Pancreas (tissue), 10 donors: ENCODE measurements at places on chromosomes 2 and 18.

GRCh38 chr2:172395503-172395902, 31.9 kb upstream of the ITGA6 start:
- no peak for DNase-seq

DNA sequence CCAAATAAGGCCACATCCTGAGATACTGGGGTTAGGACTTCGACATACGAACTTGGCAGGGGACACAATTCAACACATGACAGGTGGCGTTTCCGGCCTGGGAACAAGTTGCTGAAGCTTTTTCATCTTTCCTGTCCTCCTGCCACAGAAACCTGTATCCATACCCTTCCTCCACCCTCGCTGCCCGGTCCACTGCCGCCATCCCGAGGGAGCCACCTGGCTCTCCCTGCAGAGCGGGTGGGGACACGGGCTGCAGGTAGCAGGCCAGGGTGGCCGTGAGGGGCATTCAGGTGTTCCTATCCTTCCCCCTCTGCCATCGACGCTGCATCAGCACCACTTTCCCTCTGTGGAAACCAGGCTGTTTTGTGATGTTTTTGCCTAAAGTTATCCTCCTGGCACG, 74.4 kb upstream of the TWIST2 start:
- no peak for DNase-seq

GRCh38 chr2:88736437-88736836, 45.0 kb downstream of the RPIA start:
- no peak for DNase-seq

GRCh38 chr2:240596080-240596460, 9.5 kb downstream of the CAPN10 start:
- DNase-seq: no peak

- DNase-seq: no peak
Observed at GRCh38 chr2:182650704-182651103, 65.4 kb upstream of the DNAJC10 start.

DNA sequence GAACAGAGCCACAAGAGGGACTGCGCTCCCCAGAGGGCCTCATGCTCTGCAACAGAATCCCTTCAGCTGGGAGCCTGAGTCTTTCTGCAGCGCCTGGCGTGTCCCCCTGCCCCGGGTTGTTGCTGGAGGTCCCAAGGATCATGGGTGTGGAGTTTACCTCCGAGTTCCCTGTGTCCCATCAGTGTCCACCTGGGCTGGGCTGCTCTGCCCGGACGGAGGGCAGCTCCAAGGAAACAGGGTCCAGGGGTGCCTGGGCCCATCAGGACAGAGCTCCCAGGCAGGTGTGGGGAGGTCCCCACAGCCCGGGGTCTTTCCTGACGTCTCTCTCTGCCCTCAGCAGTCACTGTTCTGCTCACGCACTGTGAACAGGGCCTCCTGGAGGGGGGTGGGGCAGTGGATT, 63.5 kb downstream of the EMILIN2 start:
- no peak for DNase-seq

DNA sequence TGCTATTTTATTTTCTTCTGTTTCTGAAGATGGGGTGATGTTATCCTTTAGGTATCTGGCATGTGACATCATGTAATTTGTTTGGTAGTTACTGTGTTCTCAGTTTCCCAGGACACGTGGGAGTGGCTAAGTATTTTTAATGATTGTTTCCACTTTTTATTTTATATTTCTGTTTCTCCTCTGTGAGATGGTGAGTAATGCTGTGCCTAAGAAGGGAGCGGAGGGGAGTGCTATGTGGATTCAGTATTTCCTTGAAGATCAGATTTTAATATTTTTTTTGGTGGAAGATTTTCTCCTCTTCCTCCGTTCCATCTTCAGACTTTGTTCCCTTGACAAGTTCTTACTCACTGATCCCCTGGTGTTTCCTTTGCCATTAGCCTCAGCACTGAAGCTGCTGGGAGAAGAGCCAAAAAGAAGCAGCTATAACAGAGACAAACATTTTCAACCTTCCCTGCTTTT, 180.0 kb upstream of the MMADHC start:
- DNase-seq: no peak

DNA sequence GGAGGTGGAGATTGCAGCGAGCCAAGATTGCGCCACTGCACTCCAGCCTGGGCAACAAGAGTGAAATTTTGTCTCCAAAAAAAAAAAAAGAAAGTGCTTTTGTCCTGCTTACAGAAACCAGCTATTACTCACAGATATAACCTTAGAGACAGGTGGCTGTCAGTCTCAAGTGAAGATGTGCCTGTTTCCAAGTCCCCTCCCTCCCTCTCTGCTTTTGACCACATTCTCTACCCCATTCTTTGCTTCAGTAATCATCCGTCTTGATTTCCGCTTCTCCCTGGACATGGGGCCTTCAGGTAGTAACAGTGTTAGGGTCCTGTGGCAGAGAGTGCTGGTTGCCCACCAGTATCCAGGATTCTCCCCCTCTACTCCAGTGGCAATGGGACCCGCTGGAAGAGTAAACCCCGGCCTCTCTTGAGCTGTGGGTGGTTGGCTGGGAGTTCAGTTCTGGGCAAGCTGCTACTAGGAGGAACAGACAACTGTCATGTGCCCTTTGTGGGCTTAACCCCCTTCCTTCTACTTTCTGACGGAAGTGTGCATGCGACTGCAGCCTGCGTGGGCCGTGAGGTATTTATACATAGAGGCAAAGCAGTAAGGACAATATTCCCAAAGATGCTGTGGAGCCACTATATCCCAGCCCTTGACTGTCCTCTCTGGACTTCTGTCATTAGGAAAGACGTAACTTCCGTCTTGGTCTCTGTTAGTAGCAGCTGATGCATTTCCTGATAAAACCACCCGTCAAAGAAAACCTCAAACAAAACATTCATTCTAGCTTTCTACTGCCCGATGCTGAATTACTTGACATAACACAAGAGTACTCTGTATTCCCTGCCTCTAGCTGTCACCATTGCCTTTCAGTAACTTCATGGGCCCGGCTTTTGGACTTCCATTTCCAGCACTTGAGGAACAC, 17.8 kb downstream of the PDCL3 start:
- no peak for DNase-seq

GRCh38 chr2:100417711-100418124, 250 bp upstream of the CHST10 start:
- no peak for DNase-seq

DNA sequence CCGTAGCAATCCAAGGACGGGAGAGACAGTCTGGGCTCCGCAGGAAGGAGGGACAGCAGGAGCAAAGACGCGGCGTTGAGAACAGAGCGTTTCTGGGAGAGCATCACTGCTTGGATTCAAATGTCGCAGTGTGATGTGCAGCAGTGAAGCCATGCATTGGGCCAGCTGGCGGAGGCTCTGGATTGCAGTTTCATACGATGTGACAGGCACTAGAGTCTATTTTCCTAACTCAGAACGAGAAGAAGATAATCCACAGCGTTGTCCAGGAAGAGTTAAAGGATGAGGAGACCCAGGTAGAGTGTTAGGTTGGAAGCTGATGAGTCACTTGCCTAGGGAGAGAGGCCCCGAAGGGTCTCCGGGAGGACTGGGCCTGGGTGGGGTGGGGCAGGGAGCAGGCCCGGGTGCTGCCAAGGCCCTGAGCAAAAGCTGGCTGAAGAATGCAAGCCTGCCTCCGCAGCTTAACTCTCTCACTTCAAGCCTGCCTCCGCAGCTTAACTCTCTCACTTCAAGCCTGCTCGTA, 17.7 kb upstream of the SEMA4C start:
- no peak for DNase-seq

- peak; percentile 53 for DNase-seq
Observed at GRCh38 chr2:104866883-104867812, 13.2 kb downstream of the POU3F3 start.

- DNase-seq: no peak
Observed at GRCh38 chr18:32328379-32328778, 138.5 kb downstream of the MEP1B start.

- no peak for DNase-seq
Observed at GRCh38 chr2:74915743-74916142, 42.7 kb upstream of the POLE4 start.

- DNase-seq: no peak
Observed at GRCh38 chr2:10297959-10298531, 4.7 kb upstream of the HPCAL1 start.

GRCh38 chr2:238279324-238279682, 9.1 kb downstream of the PER2 start:
- no peak for DNase-seq

GRCh38 chr2:62801814-62802523, 96.5 kb downstream of the EHBP1 start:
- DNase-seq: no peak

- DNase-seq: no peak
Observed at GRCh38 chr2:180699657-180700361, 280.6 kb upstream of the UBE2E3 start.

DNA sequence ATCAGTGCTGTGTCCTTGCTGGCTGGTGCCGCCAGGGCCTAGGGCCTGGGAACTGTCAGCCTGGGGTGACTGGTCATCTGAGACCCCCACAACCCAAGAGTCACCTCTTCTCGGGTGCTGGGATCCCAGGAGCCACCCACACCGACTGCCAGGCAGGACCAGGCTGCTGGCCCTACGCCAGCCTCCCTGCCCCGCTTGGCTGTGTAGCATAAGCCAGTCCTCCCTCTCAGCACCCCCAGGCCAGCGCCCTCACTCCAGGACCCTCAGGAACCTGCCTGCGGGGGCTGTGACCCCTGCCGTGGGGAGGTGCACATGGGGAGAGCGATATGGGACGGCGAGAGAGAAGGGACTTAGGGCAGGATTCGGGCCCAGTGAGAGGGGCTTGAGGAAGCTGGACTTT, 9.5 kb downstream of the ARHGEF4 start:
- no peak for DNase-seq

DNA sequence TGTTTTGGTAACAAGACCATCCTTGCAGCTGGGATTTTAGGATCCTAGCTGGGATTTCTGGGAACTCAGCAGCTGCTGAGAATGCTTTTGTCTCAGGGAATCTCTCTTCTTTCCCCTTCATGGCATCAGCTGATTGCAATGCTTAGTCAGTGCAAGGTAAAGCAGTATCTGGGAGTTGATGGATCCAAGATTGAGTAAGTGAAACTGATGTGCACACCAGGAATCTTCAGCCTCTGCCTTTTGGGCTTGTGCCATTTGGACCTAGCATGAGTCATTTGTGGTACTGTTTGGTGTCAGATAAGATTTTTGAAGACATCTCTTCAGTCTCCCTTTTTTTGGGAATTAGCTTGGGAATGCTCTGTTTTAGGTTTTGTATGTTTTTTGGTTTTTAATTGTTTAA, 363.3 kb upstream of the TFPI start:
- DNase-seq: no peak

DNA sequence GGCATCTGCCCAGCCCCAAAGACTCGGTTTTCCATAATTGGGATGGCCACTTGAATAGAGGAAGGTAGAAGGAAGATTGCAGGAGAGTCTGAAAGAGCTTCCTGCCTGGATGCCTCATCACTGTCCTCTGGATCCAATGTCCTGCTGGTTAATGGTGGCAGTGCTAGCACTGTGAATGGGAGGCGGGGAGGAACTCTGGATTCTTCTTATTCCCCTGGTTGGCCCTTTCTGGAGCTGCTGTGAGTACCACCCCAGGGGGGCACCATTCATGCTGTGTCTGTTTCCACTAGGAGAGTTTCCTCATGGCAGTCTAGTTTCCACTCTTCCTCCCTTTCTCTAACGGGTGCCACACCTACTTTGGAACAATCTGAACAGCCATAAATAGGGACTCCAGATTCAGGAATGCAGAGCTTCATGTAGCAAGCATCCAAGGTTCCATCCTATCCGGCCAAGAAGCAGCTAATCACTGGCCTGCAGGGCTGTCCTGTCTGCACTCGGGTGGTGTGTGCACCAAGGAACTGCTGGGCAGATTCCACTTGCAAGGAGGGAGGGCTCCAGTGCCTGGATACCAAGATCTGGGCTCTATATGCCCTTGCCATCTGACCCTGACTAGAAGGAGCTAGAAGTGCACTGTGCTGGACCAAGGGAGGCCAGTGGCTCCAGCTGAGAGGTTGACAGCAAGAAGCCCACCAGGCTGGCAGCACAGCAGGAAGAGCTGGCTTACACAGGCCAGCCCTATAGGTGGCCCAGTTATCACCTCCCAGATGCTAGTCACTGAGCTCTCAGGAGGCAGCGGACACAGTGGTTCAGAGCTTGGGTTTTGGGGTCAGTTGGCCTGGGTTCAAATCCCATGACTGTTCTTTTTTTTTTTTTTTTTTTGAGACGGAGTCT, 4.6 kb upstream of the ATOH8 start:
- no peak for DNase-seq

GRCh38 chr2:229098801-229099200, 172.3 kb downstream of the PID1 start:
- no peak for DNase-seq

DNA sequence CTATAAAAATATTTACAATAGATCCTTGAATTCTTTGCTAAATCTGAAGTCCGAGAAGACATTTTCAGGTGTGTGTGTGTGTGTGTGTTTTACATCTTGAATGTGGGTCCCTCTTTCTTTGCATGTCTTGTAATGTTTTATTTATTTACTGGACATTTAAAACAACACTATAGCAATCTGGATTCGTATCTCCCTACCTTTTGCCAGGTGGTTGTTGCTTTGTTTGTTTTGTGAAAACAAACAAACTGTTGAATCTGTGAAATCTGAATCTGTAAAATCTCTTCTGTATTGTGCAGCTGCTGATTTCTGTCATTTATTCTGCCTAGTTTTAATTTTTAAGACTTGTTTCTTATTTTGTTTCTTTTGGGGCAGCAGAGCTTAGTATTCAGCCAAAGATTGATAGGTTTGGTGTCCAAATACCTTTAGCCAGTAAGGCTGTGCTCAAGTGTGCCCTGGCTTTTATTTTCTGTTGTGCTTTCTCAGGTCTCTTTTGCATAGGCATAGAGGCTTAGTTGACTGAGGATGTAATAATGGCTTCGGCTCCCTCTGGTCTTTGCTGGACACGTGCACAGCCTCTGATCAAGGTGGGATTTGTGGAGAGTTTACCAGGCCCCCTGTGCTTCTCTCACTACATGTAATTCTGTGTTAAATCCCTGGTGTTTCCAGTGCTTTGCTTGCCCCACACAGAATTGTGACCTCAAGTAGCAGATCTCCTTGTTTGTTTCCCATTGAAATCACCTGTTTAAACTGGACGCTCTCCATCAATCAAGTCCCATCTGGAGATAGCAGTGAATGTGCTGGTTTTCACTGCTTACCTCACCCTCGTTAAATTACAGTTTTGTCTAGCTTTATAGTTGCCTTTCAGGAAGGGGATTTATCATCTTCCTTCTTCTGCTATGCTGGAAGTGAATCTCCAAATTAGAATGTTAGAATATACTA, 71.1 kb downstream of the BIRC6 start:
- no peak for DNase-seq

GRCh38 chr2:10417551-10418335, 30.4 kb downstream of the ODC1 start:
- DNase-seq: peak; percentile 39

DNA sequence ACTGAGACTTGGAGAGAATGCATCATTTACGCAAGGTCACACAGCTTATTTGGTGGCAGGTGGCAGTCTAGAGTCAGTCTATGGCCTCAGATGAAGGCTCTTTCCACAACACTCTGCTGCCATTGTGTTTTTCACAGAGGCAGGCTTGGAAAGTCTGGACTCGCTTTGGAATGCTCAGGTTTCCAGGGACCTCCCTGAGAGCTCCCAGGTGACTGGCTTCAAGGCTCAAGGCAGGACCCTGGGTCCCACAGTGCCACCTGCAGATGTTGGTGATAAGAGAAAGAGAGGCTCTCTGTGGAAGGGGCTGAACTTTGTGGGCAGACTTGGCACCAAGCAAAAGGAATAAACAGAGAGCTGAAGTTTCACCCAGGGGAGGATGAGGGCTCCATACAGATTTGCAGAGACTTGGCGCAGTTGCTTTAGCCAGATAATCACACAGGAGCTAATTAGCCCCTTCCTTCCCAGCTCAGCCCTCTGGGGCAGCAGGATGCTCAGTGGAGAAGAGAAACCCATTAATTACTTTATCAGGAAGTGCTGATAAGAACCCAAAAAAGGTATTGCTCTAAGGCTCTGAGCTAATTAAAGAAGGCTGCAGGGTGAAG, 103.5 kb downstream of the LBH start:
- no peak for DNase-seq
